Effector memory CD8-positive, alpha-beta T cell (primary cell): ENCODE measurements at places on chromosomes 2 and 18.

GRCh38 chr2:83633423-83633822, 825.7 kb downstream of the SUCLG1 start:
- no peaks in the 10 kb centered on the region for H3K27me3 ChIP-seq
- no peak for DNase-seq
- no peaks in the 10 kb centered on the region for H3K36me3 ChIP-seq
- H3K4me3 ChIP-seq, result no peak overlapping the region
- no peaks in the 10 kb centered on the region for H3K4me1 ChIP-seq

- H3K36me3 ChIP-seq, result no peaks in the 10 kb centered on the region
- H3K4me1 ChIP-seq, result no peaks in the 10 kb centered on the region
- DNase-seq, result no peak
- no peak overlapping the region for H3K27ac ChIP-seq
- H3K4me3 ChIP-seq, result no peak overlapping the region
These were observed 49.9 kb downstream of the LYPD1 start for GRCh38 chr2:132620115-132620514.

DNA sequence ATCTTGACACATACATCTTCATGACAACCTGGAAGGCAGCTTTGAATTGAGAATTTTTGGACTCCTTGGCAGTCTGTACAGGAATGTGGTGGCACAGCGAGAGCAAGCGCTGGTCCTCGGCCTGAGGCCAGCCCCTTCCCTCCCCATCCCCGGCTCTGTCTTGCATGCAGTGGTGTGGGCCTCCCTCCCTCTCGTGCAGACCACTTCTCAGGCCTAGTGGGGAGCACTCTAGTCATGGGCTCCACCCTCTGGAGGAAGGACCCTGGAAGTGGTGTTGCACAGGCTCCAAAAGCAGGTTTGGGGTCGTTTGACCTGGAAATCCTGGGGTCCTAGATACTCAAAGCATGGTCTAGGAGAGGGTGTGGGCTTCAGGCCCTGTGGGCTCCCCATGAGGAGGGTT, 32.3 kb downstream of the ADCYAP1 start:
- H3K27ac ChIP-seq, result no peak overlapping the region
- no peak overlapping the region for H3K4me3 ChIP-seq
- peaks cover 5% of the 10 kb centered on the region for H3K27me3 ChIP-seq
- no peak for DNase-seq
- no peaks in the 10 kb centered on the region for H3K36me3 ChIP-seq

DNA sequence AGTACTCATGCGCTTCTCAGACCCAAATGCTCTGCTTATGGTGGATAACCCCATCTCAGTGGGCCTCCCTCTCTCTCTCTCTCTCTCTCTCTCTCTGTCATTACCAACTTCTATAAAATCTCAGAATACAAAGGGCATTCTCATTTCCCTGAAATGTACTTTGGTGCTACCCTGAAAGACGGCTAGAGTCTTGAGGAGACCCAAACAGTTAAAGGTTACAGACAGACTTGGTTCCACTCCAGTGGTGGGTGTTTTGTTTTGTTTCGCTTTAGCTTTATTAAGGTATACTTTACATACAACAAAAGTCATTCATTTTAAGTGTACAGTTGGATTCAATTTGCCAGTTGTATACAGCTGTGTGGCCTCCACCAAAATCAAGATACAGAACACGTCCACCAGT, 60.9 kb downstream of the BCL11A start:
- no peak for DNase-seq
- peaks cover 15% of the 10 kb centered on the region for H3K27me3 ChIP-seq
- H3K27ac ChIP-seq, result no peak overlapping the region
- no peak overlapping the region for H3K4me3 ChIP-seq
- H3K4me1 ChIP-seq, result no peaks in the 10 kb centered on the region

- H3K4me1 ChIP-seq, result no peaks in the 10 kb centered on the region
- DNase-seq, result no peak
- H3K27ac ChIP-seq, result no peak overlapping the region
- no peaks in the 10 kb centered on the region for H3K27me3 ChIP-seq
These were observed 234.7 kb downstream of the CCDC178 start for GRCh38 chr18:33205777-33206176.

GRCh38 chr2:129619471-129619870, 360.0 kb upstream of the RAB6C start:
- DNase-seq, result no peak
- H3K4me3 ChIP-seq, result no peak overlapping the region
